ENCODE measurements at places on chromosomes 3 and 15.

GRCh38 chr3:166637984-166638530, 742.0 kb downstream of the ZBBX start:
- no peak for DNase-seq

DNA sequence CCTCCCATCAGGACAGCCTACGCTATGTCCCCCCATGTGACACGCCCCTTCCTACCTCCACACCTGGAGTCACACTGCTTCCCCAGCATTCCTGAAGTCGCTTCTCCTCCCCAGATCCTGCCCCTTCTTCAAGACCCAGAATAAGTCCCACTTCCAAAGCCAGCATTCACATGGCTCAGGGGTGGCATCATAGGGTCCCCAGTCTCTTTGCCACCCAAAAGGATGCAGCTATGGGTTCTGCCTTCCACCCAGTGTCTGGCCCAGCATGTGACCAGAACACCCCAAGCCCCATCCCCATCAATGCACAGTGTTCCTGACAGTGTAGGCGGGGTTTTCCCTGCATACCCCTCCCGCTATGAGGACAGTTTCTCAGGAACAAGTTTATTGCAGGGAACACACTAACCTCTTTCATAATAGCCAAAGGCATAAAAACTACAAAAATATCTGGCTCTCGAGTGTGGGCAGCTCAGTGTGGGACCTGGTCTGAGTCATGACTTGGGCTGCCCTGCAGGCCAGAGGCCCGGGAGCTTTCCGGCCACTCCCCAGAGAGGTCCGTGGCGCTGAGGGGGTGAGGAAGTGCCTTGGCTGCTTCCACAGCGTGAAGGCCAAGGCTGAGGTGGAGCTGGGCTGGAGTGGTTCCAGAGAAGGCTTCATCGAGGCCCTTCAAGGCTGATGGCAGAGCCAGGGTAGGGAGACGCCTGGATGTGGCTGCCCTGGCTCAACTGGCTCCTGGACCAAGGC, 5.8 kb downstream of the ISLR start:
- DNase-seq, result no peak

- DNase-seq, result no peak
These were observed 9.1 kb downstream of the BNC1 start for GRCh38 chr15:83275412-83275811.

DNA sequence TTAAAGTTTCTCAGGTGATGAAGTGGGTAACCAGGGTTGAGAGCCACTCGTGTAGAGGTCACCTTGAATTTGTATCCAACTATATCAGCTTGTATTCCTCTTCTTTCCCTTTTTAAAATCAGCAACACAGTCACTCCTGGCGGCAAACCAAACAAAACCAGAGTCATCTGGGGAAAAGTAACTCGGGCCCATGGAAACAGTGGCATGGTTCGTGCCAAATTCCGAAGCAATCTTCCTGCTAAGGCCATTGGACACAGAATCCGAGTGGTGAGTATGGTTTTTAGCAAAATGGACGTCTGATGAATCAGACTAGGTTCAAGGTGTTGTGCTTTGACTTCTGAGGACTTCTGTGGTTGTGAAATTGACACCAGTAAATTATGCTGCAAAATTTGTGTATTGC, 3.9 kb downstream of the RPL35A start:
- no peak for DNase-seq

- DNase-seq, result no peak
These were observed 22.8 kb upstream of the SMAD3 start for GRCh38 chr15:67042551-67043142.

DNA sequence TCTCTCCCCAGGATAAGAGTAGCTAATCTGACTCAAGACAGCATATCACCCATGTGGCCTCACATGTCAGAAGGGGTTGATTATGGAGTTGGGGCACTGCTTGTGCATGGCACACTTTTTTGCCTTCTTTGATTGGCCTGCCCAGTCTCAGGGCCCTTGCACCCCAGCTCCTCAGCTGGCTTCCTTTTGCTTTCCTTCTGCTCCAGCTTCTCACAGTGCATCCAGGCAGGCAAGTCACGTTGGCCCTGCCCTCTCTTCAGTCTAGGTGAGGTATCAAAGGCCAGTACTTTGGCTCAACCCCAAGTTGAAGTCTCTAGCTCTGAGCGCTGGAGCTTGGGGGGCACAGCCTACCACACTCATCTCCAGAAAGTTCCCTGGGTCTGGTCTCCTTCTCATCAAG, 42.2 kb downstream of the NGRN start:
- DNase-seq, result no peak

DNA sequence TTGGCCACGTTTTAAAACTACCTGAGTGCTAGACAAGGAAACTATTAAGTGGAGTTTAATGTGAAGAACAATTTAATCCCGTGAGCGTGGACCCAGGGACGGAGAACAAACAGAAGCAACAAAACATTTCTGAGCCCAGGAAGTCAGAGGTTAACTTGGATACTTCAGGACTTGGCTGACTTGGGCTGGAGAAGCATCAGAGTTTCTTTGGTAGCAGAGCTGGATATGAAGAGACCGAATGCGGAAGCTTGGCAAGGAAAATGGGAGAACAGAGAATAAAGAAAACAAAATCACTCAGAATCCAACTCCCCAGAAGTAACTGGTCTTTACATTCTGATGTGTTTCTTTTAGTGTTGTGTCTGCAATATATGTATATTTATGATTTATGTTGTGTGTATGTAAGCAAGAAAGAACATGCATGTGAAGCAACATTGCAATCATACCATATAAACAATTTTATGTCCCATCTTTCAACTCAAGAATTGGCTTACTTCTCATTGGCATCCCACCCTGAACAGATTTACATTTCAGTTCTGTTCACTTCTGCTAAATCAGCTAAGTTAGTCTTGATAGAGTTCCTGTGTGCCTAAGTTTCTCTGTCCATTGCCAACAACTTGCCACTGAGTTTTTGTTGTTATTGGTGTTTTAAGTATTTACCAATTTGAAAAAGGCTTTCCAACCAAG, 17.2 kb upstream of the PLOD2 start:
- DNase-seq, result no peak

DNA sequence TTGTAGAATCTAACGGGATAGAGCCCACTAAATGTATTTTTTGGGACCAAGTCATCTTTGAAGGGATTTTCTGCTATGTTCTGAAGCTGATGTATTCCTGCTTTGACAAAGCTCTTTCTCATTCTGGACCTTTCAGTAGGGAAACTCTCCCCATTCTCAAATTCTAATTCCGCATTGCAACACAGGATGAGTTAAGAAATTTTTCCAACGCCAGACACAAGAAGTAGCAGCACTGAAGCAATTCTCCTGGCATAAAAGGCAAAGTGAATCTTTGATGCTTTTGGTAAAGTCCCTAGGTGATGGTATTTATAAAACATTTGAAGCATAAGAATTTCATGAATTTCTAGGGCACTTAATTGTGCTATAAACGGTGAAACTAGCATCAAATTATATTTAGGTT, 76.8 kb downstream of the ZPLD1 start:
- no peak for DNase-seq

- no peak for DNase-seq
These were observed 173.0 kb downstream of the EBLN2 start for GRCh38 chr3:73234354-73235014.

- no peak for DNase-seq
These were observed 422.2 kb downstream of the TBC1D5 start for GRCh38 chr3:17320266-17320665.

- no peak for DNase-seq
These were observed 125.5 kb downstream of the NSMCE3 start for GRCh38 chr15:29143909-29144635.

- no peak for DNase-seq
These were observed 120.0 kb upstream of the FRMD4B start for GRCh38 chr3:69505770-69506407.

DNA sequence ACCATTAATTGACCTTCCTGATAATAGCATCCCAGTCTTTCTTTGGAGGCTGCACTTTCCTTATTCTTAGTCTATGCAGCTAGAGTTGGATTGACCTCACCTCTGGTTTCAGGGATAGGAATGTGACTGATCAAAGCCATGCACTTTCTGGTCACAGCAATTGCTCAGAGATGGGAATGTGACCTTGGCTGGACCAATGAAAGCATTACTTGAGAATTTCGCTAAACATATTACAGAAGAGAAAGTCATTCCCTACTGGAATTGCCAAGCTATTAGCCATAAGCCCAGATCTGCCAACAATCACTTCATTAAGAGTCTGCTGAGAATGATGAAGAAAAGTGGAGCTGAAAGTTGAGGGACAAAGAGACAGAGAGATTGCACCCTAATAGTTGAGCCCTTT, 32.7 kb downstream of the RTP1 start:
- no peak for DNase-seq

DNA sequence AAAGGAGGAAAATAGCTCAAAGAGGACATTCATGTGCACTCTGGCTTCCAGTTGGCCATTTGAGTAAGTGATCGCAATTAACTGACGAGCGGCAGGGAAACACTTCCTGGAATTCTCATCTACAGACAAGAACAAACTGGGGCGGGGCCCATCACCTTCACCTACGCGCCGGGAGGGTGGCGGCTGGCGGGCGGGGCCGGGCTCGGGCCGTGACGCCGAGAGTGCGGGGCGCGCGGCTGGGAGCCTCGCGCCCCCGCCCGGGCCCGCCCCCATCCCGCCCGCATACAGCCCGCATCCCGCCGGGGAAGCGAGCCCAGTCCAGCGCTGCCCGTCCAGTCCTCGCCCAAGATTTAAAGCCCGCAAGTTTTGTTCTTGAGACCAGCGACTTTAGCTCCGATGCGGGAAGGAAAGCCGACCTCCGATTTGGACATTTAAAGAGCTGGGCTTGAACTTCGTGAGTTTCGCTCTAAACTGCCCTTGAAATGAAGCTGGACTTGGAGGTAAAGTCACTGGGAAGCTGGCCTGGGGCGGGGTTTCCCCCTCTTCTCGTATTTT, at the start of gene B3GNT5:
Gene B3GNT5, plus strand, starts transcription at position 281 of the 555 bp plus-strand sequence. CDS start 16,546 bp downstream, outside the sequence.
- DNase-seq, result no peak

- DNase-seq, result peak; percentile 29
These were observed 575.1 kb downstream of the FOXP1 start for GRCh38 chr3:71008350-71008935.

DNA sequence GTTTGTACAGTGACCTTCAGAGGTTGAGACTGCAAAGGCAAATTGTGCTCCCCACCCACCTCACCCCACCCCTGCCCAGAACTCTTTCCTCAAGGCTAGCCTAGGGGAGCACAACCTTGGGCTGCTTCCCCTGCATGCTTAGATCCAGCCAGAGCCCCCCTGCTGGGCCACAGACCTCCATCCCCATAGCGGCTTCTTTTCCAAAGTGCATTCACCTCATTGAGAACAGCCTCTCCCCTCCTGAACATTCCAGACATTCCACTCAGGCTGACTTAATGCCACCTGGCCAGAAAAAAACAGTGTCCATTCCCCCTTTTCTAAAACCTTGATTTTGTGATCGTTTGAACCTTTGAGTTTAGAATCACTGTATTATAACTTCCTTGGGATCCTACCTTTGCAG, 124.4 kb upstream of the TOPAZ1 start:
- no peak for DNase-seq

DNA sequence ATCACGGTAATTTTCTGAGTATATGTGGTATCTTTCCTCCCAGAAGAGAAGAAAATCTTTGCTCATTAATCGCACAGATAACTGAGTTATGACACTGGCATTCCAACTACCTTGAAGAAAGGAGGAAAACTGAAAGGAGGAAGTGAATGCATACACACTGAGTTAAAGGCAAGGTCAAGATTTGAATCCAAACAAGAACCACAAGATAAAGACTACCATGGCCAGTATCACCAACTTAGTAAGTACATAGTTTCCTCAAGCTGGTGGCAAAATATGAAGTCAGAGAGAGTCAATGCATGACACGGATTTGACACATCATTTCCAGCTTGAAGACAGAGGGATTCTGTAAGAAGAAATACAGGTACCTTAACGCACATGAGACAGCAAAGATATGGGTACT, 287.5 kb downstream of the ULK4 start:
- no peak for DNase-seq

- no peak for DNase-seq
These were observed 287.0 kb downstream of the TLE3 start for GRCh38 chr15:69810431-69811354.

- DNase-seq, result no peak
These were observed 40.1 kb downstream of the ANAPC13 start for GRCh38 chr3:134445636-134446035.

DNA sequence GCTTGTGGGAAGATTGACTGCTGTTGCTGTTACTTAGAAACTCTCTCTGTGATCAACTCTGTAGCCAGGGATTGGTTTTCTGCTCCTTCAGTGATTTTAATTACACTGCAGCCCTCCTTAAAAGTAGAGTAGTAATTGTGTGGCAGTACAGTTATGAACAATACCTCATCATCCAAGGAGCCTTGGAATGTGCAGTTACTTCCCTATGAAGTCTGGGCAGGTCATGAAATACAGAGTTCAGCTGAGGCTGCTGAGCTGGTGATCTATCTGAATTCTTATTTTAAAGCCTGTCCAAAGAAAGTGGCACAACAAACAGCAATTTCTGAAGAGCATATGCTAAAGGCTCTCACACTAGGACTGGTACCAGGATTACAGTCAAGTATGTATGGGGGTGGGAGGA, 37.4 kb upstream of the MRPL3 start:
- no peak for DNase-seq

GRCh38 chr15:38587214-38587613, 22.6 kb upstream of the RASGRP1 start:
- DNase-seq, result no peak

DNA sequence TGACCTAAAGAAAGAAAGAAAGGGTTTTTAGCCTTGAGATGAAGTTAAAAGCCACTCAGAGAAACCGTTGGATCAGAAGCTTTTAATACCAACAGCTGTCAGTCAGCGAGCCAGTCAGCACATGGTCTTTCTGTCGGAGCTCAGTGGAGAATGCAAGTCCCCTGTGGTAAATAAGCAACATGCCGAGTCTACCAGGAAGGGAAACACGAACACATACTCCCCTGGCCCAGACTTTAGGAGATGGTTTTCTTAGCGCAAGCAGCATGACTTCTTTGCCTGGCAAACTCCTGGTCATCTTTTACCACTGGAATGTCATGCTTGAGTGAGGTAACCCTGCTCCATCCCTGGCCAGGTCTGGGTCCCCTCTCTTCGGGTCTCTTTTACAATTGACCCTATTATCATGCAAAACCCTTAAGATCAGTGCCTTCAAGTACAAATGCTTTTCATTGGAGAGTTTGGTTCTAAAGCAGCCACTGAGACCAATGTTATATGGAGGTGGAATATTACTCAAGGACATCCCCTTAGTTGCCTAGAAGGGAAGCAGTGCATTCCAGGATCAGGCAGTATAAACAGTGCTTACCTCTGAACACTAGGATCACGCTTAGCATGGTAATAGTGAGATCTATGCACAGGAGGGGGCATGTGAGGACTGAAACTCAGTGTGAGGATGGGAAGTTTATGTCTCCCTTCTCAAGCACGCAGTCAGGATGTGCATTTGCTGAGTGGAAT, 28.2 kb downstream of the SLCO3A1 start:
- DNase-seq, result no peak

DNA sequence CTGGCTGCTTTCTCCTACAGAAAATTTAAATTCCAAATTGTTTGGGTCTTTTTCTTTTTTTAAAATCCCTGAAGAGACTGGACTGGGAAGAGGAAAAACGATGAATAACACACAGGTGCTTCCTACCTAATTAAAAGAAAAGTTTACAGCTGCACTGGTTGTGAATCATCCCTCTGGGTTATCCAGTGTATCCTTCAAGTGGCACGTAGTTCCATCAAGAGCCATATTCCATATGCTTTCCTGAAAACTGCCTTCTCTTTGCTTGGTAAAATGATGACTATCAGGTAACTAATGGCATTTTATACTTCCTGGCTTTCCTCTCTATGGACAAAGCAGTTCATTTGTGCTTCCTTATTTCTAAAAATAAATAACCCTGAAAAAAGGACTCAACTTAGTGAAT, 123.2 kb downstream of the MAGI1 start:
- no peak for DNase-seq

Measured in CD4-positive, alpha-beta memory T cell (primary cell).